ENCODE measurements at places on chromosomes 4 and X.
A peak's percentile ranks its signal among the peaks of the same experiment; 100 is the strongest.

DNA sequence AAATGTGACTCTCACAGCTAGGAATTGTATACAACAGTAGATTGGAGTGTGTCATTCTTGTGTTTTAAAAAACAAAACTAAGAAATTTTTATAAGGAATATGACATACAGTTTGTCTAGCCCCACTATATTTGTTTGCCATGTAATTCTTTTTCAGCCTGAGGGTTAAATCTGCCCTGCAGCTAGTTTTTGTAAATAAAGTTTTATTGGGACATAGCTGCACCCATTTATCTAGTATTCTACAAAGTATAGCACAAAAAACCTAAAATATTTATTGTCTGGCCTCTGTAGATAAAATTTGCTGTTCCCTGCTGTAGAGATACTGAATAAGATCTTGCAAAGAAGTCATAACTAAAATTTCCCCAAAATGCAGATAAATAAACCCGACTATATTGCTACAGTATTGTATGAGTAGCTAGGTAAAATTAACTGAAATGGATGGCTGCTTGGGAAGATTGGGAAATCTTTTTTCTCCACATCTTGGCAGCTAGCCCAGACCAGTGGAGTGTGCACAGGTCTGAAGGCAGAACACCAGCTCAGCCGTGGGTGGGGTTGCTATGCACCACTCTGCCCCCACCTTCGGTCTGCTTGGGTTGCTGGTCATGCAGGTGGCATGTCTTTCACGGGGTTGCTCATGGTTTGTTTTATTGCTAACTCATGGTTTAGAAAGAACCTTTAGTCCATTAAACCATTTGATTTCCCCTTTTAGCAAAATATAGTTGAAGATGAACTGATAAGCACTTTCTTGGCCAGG, 127.9 kb downstream of the KLHL8 start:
- peak; percentile 53 for DNase-seq

GRCh38 chr4:15414551-15415091, 13.2 kb upstream of the C1QTNF7 start:
- peak; percentile 15 for DNase-seq

DNA sequence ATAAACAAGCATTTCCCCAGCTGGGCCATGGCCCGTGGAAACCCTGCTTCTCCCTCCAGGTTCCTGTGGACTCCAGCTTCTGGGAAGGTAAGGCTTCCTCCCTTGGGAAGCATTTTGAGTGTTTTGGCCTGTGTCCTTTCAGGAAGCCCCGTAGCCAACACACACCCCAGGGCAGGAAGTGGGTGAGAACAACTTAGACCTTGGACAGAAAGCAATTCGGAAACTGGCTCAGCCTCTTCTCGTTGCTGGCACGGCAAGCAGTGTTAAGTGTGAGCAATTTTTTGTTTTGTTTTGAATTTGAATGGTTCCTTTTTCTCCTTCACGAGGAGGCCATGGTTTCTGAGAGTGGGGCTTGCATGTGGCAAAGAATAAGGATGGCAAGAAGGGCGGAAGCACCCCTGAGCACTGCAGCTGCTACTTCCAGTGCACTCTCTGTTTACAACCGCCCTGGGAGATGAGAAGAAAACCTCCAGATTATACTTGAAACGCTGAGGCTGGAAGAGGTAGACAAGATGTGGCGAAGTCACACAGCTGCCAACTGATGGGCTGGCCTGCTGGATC, 14.1 kb upstream of the CYTL1 start:
- peak; percentile 57 for DNase-seq

GRCh38 chr4:70743731-70744130, 22.0 kb downstream of the RUFY3 start:
- no peak for DNase-seq

DNA sequence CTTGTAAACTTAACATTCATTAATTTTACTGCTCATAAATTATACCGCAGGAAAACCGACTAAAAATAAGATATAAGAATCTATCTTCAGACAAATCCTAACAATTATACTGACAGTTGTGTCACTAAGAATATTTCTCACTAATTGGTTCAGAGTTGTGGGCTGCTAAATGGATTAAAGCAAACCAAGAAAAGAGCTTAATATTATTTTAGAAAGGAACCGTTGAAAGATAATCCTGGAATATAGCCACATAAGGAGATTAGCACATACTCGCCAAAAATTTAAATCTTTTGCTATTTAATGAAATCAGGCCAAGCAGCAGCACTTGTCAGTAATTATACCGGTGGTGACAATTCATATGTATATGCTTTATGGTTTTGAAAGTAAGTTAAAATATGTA, 132.8 kb downstream of the SLIT2 start:
- DNase-seq = no peak
